Peyer's patch (tissue), 4 donors: ENCODE measurements at places on chromosomes 11 and 22. TPM values are rescaled to one million over a fixed set of nuclear protein-coding genes. Genes with fewer than 3 reads are reported as not detected.

DNA sequence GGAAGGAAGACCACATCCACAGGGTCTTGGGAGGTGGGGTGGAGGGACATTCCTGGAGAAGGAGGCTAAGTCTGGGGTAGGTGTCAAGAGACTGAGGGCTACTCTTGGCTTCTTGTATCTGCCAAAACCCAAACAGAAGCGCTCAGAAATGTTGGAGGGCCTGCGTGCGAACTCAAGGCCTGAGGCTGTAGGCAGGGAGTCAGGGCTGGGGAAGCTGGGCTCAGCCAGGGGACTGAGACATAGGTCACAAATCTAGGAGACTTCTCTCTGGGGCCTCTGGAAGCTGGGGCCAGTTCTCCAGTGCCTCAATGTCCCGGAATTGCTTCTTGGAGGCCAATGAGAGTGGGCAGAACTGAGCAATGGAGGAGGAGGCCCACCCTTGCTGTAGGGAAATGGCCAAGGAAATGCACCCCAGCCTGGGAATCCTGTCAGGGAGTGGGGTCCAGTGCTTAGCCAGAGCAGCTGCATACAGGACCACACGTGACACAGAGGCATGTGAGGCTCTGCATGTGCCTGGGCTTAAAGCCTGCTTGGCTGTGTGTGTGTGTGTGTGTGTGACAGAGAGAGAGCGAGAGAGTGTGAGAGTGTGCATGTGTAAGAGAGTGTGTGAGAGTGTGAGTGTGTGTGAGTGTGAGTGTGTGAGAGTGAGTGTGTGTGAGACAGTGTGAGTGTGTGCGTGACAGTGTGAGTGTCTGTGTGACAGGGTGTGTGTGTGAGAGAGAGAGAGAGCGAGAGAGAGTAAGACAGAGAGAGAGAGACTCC, 141.3 kb downstream of the ST3GAL4 start:
- H3K36me3 ChIP-seq: no peaks in the 10 kb centered on the region
- no peaks in the 10 kb centered on the region for H3K27me3 ChIP-seq
- no peaks in the 10 kb centered on the region for H3K4me1 ChIP-seq
- no peak for DNase-seq

Gene OR8D1
- total RNA-seq: not detected

- no peaks in the 10 kb centered on the region for H3K36me3 ChIP-seq
- H3K27me3 ChIP-seq: no peaks in the 10 kb centered on the region
- peak overlapping the region; percentile 89 for H3K4me3 ChIP-seq
- H3K27ac ChIP-seq: peak overlapping the region; percentile 93
- H3K4me1 ChIP-seq: peaks cover 36% of the 10 kb centered on the region
Observed at GRCh38 chr22:30326255-30326705, 461 bp downstream of the TBC1D10A start.

Gene DRD4
- 1.6 TPM for total RNA-seq

- peak overlapping the region; percentile 88 for H3K27ac ChIP-seq
- DNase-seq: no peak
- H3K4me1 ChIP-seq: peaks cover 4% of the 10 kb centered on the region
- H3K4me3 ChIP-seq: peak overlapping the region; percentile 63
- H3K27me3 ChIP-seq: no peaks in the 10 kb centered on the region
- H3K36me3 ChIP-seq: no peaks in the 10 kb centered on the region
Observed at GRCh38 chr11:130160498-130161155, 1.0 kb downstream of the ST14 start.

DNA sequence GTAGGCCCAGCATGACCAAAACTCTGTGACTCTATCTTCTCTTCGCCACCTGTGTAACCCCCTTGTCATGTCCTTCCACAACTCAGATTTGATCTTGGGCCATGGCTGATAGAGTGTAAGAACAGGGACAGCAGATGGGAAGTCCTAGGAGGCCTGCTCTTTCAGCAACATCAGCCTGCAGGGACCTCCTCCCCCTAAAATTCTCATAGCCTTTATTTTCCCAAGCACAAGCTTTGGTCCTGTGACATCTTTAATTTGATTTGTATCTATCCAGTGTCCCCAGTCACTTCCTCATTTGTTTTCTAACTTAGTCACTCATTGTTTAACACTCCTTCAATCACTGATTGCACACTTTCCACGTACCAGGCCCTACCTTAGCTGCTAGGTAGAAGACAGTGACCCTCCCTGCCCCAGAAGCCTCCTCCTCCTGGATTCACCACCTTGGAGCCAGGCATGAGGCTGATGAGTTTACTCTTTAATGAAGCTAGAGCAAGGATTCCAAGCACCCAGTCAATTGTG, 5.3 kb downstream of the UBQLN3 start:
- no peak overlapping the region for H3K4me3 ChIP-seq
- no peaks in the 10 kb centered on the region for H3K27me3 ChIP-seq
- no peak overlapping the region for H3K27ac ChIP-seq
- no peaks in the 10 kb centered on the region for H3K4me1 ChIP-seq

Gene PRODH
- 176 TPM for total RNA-seq

- no peaks in the 10 kb centered on the region for H3K27me3 ChIP-seq
- no peak for DNase-seq
- no peak overlapping the region for H3K4me3 ChIP-seq
- no peaks in the 10 kb centered on the region for H3K36me3 ChIP-seq
Observed at GRCh38 chr11:17887779-17888178, 125.1 kb downstream of the SERGEF start.

- no peaks in the 10 kb centered on the region for H3K36me3 ChIP-seq
- H3K27me3 ChIP-seq: no peaks in the 10 kb centered on the region
- H3K4me1 ChIP-seq: peaks cover 3% of the 10 kb centered on the region
- H3K27ac ChIP-seq: no peak overlapping the region
- no peak for DNase-seq
Observed at GRCh38 chr11:123584186-123584585, 70.2 kb downstream of the SCN3B start.

Gene KCNJ11
- total RNA-seq: not detected

Gene P2RY6
- total RNA-seq: 2.3 TPM

Gene MB
- total RNA-seq: 5.6 TPM

Gene SLC22A12
- total RNA-seq: not detected

GRCh38 chr11:704781-705645, 1.0 kb upstream of the EPS8L2 start:
- H3K36me3 ChIP-seq: no peaks in the 10 kb centered on the region
- peak overlapping the region; percentile 55 for H3K27ac ChIP-seq
- no peak for DNase-seq
- H3K27me3 ChIP-seq: no peaks in the 10 kb centered on the region

DNA sequence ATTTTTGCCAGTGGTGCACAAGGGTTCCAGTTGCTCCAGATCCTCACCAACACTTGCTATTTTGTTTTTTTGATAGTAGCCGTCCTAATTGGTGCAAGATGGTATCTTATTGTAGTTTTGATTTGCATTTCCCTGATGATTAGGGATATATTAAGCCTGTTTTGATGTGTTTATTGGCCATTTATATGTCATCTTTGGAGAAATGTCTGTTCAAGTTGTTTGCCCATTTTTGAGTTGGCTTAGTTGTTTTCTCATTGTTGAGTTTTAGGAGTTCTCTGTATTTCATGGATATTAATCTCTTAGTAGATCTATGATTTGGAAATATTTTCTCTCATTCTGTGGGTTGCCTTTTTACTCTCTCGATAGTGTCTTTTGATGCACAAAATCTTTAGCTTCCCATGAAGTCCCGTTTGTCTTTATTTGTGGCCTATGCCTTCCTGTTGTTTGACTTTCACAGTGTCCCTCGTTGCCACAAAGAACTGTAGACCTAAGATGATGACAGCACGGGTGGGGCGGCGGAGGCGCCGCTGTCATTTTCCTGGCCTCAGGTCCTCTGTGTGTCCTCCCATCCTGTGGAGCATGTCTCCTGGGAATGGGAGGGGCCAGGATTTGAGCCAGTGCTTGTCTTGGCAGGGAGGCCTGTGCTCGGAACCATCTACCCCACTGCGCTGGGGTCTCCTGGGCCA, 33.5 kb downstream of the LRP5 start:
- H3K36me3 ChIP-seq: no peaks in the 10 kb centered on the region
- no peak for DNase-seq
- no peak overlapping the region for H3K27ac ChIP-seq
- H3K27me3 ChIP-seq: no peaks in the 10 kb centered on the region
- H3K4me3 ChIP-seq: no peak overlapping the region
- peaks cover 3% of the 10 kb centered on the region for H3K4me1 ChIP-seq

GRCh38 chr11:104001561-104002056, 34.8 kb upstream of the DDI1 start:
- no peaks in the 10 kb centered on the region for H3K27me3 ChIP-seq
- no peaks in the 10 kb centered on the region for H3K36me3 ChIP-seq
- no peak overlapping the region for H3K4me3 ChIP-seq
- no peak for DNase-seq
- H3K4me1 ChIP-seq: no peaks in the 10 kb centered on the region

Gene PANX2
- total RNA-seq: not detected

GRCh38 chr22:23825246-23825905, 13.4 kb downstream of the DERL3 start:
- H3K4me3 ChIP-seq: no peak overlapping the region
- H3K36me3 ChIP-seq: no peaks in the 10 kb centered on the region
- H3K27ac ChIP-seq: no peak overlapping the region
- no peak for DNase-seq
- H3K27me3 ChIP-seq: no peaks in the 10 kb centered on the region
- no peaks in the 10 kb centered on the region for H3K4me1 ChIP-seq

DNA sequence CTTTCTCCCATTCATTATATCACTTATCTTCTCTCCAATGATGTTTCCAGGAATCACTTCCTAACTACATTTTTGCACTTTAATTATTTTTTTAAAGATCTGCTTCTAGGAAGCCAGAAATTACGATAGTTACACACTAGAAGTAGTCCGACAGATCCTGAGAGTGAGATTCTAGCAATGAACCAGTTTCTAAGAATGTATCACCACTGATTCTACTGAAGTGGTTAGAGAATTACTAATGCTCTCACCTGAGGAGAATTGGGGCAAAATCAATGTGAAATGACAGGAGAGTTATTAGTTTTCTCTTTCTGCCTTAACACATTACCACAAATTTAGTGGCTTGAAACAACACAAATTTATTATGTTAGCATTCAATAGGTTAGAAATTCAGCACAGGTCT, 241.2 kb downstream of the CASP12 start:
- no peak overlapping the region for H3K4me3 ChIP-seq
- no peak for DNase-seq
- no peak overlapping the region for H3K27ac ChIP-seq
- H3K4me1 ChIP-seq: no peaks in the 10 kb centered on the region

Gene TENM4
- total RNA-seq: 2.7 TPM
